ENCODE measurements at places on chromosomes 16 and 17.

GRCh38 chr16:11711662-11712061, 31.0 kb downstream of the TXNDC11 start:
- no peak for DNase-seq

DNA sequence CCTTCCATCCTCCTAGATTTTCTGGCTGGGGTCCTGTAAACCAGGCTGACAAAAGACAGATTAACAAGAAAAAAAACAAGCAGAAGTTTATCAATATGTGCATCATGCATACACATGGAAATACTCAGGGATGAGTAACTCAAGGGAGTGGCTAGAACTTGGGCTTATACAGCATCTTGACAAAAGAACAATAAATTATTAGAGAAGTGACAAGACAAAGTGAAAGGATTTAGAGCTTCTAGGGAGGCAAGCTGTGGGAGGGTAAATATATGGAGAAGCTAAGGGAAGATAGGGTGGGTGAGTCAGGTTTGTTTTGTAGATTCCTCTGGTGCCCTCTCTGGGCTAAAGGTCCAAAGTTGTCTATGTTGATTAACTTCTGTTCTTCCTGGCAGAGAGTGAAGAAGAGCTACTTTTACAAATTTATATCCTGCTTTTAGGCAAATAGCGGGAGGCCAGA, 48.0 kb upstream of the NDRG4 start:
- DNase-seq: no peak

- no peak for DNase-seq
Measured at GRCh38 chr16:473046-474043, 47.9 kb downstream of the RAB11FIP3 start.

DNA sequence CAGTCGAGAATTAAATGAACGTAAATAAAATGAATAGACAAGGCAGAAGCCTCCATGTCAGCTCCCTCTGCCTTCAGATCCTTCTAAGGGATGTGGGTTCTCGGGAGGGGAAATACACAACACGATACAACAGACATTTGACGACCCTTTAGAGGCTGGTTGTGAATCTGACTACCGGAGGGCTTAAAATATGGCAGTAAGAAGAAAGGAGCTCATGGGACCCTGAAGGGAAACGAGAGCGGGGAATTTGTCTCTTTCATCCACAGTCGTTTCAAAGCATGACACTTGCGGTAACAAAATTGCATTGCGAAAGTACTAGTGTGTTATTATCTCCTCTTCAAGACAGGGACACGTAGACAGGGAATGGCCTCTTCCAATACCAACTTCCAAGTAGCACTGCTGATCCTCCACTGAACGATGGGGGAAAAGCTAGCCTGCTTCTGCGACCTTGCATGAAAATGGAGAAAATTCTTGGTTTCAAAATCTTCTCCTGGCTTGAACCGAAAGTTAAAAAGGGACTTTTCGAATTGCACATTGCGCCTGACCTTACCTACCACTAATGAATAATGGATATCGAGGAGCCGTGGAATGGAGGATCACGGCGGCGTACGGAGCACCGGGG, 1.2 kb upstream of the TNRC6C start:
- DNase-seq: no peak

DNA sequence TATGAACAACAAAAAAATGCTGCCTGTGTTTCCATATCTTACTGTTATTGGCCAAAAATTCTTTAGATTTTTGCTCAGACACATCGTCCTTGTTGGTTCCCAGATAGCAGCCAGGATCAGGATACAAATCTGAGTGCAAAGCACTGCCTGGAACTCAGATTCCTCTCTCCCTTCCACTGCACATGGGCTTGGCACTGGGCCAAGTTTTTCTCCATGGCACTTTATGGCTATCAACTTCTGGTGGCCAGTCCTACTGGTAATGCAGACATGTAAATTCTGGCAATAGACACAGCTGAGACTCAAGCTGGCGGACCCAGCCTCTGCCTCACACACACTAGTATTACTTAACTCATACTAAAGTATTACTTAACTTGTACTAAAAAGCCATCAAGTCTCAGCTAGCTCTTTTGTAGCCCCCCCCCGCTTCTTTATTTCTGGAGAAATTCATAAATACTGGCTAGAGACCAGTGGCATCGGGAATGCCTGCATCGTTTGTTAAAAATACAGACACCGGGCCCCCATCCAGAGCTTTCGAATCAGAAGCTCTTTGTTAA, 181.2 kb upstream of the COX10 start:
- DNase-seq: no peak

DNA sequence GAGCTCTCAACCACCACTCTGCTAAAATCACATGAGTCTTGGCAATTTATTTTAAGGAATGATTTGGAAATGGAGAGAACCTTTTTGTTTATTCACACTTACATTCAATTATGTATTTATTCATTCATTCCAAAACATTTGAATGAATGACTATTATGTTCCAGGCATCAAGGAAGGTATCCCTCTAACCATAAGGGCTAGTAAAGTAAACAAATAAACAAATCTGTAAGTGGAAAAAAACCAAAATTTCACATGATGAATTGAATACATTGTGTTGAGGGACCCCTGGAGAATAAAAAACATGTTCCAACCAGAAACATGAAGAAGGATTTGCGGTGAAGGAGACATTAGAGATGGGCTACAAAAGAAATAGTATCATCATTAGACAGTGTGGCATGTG, 677.8 kb downstream of the TOX3 start:
- no peak for DNase-seq

- DNase-seq: no peak
Measured at GRCh38 chr17:42866631-42867575, 15.9 kb downstream of the AOC3 start.

- no peak for DNase-seq
Measured at GRCh38 chr17:5069724-5070123, 8.5 kb upstream of the ZFP3 start.

DNA sequence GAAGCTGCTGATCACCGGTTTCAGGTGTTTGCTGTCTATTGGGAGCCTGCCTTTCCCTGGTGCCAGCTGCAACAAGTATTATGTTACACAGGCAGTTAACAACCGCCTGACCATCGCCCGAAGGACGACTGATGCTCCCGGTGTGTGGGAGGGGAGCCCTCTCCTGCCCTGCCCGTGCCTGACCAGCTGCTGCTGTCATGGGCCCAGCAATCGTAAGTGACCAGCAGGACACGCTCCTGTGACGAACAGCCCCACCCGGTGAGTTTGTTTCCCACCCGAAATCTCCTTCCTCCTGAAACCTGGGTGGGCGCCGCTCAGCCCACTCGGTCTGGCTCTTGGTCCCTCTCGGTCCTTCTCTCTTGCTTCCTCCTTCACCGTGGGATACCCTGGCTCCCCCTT, 17.9 kb upstream of the UBE2I start:
- DNase-seq: no peak

- DNase-seq: no peak
Measured at GRCh38 chr16:9159839-9160550, 68.6 kb downstream of the HAPSTR1 start.

DNA sequence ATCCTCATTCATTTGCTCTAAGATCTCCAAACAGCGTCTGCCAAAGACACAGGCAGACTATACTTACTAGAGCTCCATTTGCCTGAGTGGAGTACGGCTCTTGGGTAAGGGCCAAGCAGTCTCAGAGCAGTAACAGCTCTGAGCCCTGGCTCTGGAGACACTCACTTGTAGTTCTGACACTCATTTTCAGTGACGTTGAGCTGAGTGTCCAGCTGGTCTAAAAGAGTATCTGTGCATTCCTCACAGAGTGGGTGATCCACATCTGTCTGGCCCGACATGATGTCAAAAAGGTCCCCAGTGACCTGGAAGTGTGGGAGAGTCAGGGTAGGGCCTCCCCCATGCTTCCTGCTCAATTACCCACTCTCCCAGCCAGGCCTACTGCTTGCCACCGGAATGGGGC, 5.7 kb downstream of the BECN1 start:
- no peak for DNase-seq

DNA sequence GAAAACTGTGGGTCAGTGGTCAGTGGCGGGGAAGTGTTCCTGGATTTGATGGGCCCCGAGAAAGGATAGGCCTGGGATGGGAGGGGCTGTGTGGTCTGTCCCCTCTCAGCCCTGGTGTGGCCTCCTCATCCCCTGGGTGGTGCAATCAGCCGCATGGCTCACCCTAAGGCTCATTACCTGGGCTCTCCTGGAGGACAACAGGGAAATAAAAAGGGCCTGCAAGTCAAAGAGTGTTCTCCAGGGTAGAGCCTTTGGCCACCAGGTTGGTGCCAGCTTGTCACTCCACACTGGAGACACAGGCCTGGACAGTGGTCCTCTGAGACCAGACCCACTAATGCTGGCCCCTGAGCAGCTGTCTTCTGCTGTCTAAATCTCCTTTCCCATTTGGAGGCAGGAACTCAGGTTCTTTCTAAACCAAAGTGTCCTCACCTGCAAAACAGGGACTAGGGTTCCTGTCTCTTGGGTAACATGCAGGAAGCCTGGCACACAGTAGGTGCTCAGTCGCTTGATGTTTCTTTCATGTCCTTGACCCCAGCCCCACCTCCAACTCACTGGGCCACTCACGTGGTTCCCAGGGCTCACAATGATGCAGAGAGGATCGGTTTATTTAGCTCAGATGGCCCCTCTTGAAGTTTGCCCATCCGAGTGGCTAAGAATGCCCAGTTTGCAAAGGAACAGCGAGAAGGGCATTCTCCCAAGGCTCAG, 2.4 kb downstream of the NDRG4 start:
- DNase-seq: no peak

GRCh38 chr16:22321340-22322001, 24.3 kb downstream of the POLR3E start:
- DNase-seq: no peak

DNA sequence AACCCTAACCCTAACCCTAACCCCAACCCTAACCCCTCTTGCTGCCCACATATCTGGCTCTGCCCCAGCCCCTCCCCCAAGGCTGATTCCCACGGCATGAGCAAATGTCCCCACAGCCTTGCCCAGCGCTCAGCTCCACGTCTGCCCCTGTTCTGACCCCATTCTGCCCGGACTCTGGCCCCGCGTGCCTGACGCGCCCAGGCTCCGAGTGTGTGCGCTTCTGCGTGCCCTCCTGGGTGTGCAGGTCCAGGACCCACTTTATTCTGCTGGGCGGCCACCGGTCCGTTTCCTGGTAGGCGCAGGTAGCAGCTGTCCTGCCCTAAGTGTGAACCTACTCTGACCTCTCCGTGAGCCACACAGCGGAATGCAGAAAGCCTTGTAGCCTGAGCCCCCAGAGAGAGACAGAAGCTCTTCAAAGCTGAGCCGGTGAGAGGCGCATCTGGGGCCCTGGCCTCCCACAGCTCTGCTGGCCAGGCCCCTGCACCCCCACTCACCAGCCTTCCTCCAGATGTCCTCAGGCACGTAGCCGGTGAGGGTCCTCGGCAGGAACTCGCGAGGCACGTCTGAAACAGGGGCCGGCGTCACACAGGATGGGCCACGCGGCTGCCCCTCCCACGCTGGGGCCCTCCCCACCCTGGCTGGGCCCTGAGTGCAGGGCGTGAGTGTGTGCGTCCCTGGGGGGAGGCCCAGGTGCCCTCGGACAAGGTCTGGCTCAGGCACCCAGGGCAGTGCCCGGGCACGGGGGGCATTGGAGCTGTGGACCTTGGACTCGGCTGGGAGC, 14.0 kb upstream of the PABPN1L start:
- no peak for DNase-seq

GRCh38 chr17:8572764-8573163, 57.8 kb downstream of the MYH10 start:
- no peak for DNase-seq

GRCh38 chr17:44374306-44375195, 10.9 kb upstream of the FAM171A2 start:
- no peak for DNase-seq

DNA sequence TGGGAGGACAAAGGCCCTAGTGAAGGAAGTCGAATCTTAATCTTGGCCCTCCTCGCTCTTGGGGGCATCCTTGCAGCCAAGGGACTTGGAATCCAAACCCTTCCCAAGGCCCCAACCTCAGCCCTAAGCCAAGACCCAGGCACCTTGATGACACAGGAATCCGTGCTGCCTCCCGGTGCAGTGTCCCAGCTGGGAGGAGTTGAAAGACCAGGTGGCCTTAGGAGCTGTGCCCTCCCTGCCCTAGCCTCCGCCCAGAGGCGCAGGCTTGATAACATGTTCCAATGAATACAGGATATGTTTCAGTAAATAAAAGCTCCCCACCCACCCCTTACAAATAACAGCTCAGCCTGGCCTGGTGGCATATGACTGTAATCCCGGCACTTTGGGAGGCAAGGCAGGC, at the start of gene CHST5:
Gene CHST5, minus strand, starts transcription at position 208 of the 400 bp plus-strand sequence. CDS start 5,724 bp downstream, outside the sequence.
- DNase-seq: no peak

DNA sequence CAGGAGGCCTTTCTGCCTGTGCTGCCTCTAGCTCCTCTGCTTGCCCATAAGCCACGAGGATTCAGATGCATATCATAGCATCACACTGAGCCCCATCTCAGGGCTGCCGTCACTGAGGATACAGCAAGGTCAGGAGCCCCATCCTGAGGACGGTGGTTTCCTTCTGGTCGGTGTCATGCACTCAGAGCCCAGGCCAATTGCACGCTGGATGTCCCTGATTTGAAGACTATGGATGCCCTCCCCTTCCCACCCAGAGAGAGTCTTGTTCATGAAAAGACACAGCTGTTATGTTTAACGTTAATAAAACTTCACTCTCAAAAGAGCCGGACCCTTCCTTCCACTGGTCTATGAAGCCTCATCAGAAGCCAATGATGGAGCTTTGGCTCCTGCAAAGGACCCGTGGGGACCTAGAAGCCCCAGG, 19.9 kb downstream of the COTL1 start:
- DNase-seq: no peak

DNA sequence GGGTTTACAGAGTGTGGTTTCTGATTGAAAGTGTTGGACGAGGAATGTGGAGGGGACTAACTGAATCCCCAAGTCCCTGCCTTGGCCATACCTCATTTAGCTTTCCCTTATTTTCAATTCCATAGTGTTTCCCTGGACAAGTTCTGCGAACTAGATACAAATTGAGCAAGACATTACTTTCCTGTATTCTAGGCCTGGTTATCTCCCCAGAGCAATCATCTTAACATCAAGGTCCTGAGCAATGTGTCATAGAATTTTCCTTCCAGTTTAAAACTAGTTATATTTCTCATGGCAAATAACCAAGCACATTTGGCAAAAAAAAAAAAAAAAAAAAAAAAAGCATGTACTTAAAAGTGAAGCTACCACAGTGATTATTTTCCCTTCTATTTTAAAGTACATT, 330.1 kb downstream of the CDH11 start:
- DNase-seq: no peak

DNA sequence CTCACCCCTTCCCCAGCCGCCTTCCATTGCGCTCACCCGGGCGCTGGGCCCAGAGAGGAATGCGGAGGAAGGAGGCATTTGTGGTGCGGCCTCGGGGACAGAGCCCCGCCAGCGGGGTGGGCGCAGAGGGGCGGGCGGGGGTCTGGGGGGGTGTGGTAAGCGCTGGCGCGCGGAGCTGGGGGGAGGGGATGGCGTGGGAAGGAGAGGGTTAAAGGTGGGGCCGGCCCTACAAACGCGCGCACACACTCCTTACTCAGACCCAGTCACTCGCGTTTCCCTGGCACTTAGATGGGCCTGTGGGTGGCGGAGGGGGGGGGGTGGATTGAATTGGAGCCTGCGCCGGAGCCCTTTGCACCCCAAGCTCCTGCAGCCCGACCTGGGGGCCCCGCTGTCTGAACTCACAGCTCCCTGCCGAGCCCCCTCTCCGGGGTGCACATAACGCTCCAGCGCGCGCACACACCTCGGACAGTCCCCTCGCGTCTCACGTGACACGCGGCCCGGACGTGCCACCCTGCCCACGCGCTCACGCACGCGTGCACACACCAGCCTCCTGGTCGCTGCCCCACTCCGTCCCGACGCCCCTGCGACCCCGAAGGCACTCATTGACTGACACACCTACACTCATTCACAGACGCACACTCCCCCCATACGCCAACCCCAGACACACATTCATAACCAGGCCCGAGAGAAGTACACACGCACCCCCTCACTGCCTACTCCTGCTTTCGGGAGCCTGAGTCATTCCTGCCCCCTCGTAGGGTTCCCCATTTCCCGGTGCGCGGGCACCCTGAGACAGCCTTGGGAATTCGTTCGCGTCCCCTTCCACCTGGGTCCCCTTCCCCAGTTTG, 844 bp downstream of the TBKBP1 start:
- DNase-seq: peak; percentile 38
